ENCODE measurements at places on chromosomes 7 and 10.

DNA sequence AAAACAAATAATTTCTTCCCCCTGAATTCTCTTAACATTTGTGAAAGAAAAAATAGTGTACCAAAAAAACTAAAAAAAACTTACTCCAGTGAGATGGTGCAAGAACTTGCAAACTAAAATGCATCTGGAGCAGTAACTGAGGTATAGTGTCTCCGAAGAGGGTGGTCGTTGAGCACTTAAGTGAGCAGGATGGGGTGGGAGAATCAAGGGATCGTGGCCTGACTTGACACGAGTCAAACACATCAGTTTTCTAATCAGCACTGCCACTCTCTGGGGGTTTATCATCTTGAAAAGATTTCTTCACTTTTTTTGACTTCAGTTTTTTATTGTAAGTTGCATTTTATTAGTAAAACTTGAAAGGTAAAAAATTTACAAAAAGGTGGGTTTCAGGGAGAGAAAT is 2.5 kb downstream of the ZNF273 start:
- no peak for DNase-seq

DNA sequence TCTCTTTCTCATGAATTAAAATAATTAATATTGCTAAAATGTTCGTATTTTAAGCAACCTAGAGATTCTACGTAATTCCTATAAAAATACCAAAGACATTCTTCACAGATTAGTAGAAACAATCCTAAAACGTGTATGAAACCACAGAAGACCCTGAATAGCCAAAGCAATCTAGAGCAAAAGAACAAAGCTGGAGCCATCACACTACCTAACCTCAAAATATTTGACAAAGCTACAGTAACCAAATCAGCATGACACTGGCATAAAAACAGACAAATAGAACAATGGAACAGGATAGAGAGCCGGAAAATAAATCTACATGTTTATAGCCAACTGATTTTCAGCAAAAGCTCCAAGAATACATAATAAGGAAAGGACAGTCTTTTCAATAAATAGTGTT is 105.5 kb upstream of the PTN start:
- no peak for DNase-seq

GRCh38 chr7:84194484-84195271 is at the start of gene SEMA3A:
Gene SEMA3A (minus strand): TSS chr7:84194789. CDS start chr7:84194586, 203 bp downstream.
- DNase-seq = peak; percentile 80

DNA sequence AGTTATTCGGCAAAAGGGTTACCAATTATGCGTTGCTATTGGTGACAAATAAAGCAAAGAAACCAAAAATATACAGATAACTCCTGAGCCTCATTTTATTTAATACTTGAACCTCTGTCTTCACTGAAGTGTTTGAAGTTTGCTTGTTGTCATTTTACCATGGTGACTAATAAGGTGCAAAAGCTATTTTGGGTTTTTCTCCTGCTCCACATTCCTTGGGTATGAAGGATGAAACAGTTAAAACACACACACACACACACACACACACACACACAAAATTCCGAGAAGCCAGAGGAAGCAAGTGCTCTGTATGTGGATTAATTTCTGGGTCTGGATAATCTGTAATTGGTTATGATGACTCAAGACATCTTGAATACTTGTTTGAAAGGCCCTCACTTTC is 246.5 kb downstream of the COBL start:
- DNase-seq = peak; percentile 38

GRCh38 chr10:98908868-98909267 is 326.8 kb downstream of the HPSE2 start:
- DNase-seq = no peak

- no peak for DNase-seq
These were observed 13.2 kb upstream of the PLCE1 start for GRCh38 chr10:93980486-93980885.

GRCh38 chr7:40720416-40720815 is 585.6 kb downstream of the SUGCT start:
- no peak for DNase-seq

DNA sequence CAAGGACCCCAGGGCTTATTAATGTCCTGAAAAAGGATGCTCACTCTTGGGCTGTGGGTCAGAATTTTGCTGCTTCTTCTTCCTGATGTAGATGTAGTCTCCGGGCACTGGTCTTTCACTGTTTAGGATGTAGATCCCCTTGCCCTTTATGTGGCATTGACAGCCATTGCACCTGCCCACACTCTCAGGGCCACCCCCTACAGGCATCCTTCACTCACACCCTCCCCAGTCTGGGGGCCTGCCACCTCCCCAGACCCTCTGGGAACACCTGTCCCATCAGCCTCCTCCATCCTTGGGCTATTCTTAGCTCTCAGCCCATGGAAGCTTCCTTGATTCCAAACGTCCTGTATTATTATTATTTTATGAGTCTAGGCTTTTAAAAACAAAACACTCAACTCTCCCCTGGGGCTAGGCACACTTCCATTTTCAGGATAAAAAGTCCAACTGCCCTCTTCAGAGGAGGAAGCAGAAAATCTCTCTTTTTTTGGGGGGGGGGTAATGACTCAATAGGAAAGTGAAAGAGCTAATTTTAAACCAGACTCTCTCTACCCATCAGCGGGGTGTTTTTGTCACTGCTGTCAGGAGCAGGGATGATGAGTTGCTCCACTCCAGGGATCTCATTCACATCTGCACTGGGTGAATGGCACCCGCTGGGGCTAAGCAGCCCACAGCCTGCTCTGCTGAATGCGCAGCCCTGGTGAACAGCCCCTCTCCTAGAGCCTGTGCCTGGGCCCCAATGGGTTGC is 11.5 kb upstream of the KLRG2 start:
- no peak for DNase-seq

- DNase-seq = peak; percentile 46
These were observed 4.9 kb downstream of the TMEM270 start for GRCh38 chr7:73865738-73866445.

DNA sequence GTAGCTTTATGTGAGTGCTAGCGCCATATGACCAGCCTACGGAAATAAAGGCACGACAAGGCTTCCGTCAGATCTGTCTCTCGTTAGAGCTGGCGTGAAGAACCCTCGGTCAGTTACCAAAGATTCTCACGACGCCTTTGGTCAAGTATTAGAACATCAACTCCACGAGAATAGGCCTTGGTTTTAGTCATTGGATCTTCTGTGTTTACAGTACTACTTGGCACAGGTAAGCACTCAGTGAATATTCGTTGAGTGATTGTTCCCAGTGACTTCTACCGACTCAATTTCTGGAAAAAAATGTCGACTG is 316 bp downstream of the RBM48 start:
- no peak for DNase-seq

All from urothelium cell line (cell line).